Activated T-cell treated with anti-CD3 and anti-CD28 coated beads for 4 hours (primary cell): ENCODE measurements at places on chromosomes 2 and 18.

- no peak for DNase-seq
Measured at GRCh38 chr2:132415256-132415914, 1.2 kb upstream of the GPR39 start.

DNA sequence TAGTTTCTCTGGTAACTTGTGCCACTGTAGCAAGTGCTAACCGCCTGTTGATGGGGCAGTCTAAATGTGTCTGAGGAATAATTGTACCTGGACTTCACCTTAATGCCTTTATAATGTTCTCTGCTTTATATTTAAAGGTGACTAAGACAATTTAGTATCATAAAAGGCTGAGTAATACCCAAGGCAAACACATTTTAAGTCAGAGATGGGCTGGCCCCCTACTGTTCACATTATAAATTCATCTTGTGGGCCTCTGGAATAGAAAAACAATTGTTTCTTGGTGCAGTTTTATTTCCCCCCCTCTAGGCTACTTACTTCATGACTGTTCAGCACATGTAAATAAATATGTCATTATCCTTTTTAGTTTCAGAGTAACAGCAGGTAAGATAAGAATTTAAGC, 559.3 kb upstream of the PIK3C3 start:
- DNase-seq, result no peak

GRCh38 chr2:235692671-235693171, 198.9 kb downstream of the AGAP1 start:
- DNase-seq, result no peak

DNA sequence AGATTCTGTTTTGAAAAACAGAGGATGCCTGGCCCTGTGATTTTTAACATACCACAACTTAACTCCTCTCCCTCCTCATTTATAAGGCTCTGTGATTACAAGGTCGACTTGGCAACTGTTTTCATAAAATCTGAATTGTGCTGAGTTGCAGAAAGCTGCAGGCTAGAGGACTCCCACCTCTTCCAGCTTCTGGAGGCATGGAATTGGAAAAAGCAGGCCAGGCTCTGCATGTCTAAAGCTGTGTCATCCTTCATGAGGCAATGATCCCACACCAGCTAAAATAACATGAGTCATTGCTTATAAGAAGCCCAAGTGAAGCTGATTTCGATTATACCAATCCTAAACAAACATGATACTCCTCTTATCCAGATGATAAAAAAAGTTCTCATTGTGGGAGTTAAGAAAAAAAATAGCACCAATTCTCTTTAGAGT, 11.7 kb downstream of the ARHGAP28 start:
- no peak for DNase-seq

GRCh38 chr18:22283397-22283796, 114.0 kb downstream of the GATA6 start:
- no peak for DNase-seq

DNA sequence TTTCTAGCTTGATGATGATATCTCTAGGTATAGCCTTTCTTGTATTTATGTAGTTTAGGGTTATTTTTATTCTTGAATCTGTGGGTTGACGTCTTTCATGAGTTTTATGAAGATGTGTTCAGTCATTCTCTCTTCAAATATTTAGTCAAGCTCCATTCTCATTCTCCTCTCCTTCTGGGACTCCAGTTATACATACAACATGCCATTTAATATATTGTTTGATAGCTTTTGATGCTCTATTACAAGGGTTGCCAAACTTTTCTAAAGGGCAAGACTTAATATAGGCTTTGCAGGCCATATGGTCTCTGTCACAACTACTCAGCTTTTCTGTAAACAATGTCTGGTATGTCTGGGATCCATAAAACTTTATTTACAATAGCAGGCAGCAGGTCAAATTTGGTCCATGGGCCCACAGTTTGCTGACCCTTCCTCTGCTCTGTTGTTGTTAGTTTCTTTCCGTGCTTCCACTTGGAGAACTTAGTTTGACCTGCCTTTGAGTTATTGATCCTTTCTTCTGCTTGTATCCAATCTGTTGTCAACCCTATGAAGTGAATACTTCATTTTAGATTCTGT, 40.6 kb upstream of the GPAT2 start:
- no peak for DNase-seq

- DNase-seq, result no peak
Measured at GRCh38 chr18:79949697-79950487, 1.6 kb downstream of the SLC66A2 start.

- DNase-seq, result no peak
Measured at GRCh38 chr2:104028061-104028460, 825.9 kb upstream of the POU3F3 start.

- DNase-seq, result peak; percentile 48
Measured at GRCh38 chr2:26144953-26145680, 27.8 kb upstream of the GAREM2 start.

- DNase-seq, result no peak
Measured at GRCh38 chr2:131029812-131030211, 63.4 kb downstream of the FAM168B start.

DNA sequence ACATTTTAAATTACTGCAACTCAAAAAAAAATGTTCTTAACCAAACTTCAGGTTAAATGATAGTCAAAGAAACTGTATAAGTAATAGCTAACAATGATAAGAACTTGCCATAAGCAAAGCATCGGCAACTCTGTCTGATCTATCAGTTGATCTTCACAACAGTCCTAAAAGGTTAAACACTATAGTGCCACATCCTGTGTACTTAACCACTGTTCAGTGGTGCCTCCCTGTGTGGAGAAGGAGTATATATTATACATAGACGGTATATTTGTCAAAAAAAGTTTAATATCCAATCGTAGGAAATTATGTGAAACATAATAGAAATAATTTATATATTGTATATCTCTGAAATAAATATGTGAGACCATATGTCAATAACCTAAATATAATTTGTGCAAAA, 13.0 kb downstream of the DTNA start:
- DNase-seq, result no peak

DNA sequence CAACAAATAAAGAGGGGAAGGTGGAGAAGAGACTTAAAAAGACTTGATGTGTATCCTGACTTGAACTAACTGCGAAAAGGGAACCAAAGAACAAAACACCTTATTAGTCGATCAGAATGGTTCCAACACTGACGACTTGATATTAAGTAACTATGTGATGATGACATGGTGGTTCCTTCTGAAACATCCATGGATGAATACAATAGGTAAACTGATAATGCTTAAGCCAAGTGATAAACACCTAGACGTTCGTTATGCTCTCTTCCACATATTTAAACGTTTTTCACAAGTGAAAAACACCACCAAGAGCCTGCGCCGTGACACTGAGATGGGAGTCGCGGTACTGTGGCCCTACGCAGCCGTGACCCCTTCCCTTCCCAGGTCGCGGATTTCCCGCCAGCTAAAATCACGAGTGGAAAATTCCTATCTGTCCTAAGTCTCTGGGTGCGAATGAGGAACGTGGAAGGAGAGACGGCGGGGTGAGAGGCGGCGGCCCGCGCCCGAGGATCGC, 797 bp downstream of the TTC32 start:
- peak; percentile 31 for DNase-seq

DNA sequence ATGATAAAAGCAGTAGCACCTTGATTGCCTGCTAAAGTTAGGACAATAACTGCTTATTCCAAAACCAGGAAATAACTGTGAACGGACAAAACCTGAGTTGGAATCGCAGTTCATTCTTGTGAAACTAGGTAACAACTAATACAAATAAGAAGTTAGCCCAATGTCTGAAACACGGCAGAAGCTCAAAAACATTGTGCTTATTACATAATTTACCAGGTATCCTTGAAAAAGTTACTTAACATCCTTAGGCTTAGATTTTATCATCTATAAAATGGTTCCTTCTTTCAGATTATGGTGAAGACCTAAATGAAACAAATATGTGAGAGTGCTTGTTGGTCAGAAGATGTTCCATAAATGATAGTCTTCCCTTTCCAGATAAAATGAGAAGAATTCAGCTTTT, 32.4 kb downstream of the RTN4 start:
- no peak for DNase-seq

- no peak for DNase-seq
Measured at GRCh38 chr2:19750136-19750535, 151.6 kb downstream of the TTC32 start.

GRCh38 chr2:134703426-134703825, 15.4 kb downstream of the TMEM163 start:
- DNase-seq, result no peak

GRCh38 chr2:42456126-42456839, 37.5 kb downstream of the KCNG3 start:
- no peak for DNase-seq

GRCh38 chr2:98020992-98021713, 25.4 kb upstream of the TMEM131 start:
- no peak for DNase-seq

- no peak for DNase-seq
Measured at GRCh38 chr2:164430166-164430783, 191.0 kb downstream of the GRB14 start.

- no peak for DNase-seq
Measured at GRCh38 chr2:14951569-14952285, 319.2 kb downstream of the LRATD1 start.

- no peak for DNase-seq
Measured at GRCh38 chr2:126719833-126720351, 63.9 kb downstream of the GYPC start.

- DNase-seq, result no peak
Measured at GRCh38 chr18:65659912-65660311, 90.9 kb upstream of the CDH7 start.

DNA sequence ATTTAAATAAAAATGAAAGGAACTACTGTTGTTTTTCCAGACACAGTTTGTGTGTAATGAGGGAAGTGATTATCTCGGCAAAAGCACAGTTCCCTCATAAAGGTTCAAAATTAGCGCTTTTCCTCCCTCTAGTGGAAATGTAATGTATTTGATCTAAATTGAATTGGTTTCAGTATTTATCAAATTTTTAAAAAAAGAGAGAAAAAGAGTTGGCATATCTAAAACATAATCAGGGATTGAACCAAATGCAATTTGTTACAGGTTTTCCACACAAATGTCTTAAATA, 37.5 kb downstream of the CMPK2 start:
- no peak for DNase-seq

DNA sequence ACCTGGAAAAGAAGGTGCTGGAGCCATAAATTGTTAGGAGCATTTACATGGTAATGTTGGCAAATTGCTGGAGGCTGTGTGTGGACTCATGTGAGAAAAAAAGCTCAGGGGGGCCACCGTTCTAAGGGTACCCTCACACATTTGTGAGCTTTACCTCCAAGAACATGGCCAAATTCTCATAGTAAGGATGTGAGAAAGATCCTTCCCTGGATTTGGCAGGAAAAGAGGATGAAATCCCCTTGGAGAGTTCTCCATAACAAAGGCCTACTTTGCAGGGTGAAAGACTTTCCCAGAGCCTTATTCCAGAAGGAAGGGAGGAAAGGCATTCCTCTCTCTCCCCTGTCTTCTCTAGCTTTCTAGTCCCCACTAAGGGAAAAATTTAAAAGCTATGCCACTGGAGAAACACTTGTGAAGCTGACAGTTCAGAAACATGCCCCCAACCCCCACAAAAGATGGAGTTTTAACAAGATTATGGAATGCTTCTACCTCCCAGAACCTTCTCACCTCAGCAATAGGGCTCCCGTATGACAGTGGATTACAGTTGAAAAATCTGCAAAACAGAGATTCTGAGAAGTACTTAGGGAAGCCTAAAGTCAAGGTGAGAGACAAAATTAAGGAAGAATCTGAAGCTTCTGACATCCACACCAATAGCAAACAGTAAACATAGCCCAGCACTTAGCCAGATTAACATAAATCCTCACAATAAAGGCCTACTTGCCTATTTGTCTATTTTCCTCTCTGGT, 20.2 kb upstream of the ERMN start:
- DNase-seq, result no peak

- no peak for DNase-seq
Measured at GRCh38 chr2:110848519-110849030, 116.2 kb downstream of the ACOXL start.
